ENCODE measurements at places on chromosomes 3 and 15.

DNA sequence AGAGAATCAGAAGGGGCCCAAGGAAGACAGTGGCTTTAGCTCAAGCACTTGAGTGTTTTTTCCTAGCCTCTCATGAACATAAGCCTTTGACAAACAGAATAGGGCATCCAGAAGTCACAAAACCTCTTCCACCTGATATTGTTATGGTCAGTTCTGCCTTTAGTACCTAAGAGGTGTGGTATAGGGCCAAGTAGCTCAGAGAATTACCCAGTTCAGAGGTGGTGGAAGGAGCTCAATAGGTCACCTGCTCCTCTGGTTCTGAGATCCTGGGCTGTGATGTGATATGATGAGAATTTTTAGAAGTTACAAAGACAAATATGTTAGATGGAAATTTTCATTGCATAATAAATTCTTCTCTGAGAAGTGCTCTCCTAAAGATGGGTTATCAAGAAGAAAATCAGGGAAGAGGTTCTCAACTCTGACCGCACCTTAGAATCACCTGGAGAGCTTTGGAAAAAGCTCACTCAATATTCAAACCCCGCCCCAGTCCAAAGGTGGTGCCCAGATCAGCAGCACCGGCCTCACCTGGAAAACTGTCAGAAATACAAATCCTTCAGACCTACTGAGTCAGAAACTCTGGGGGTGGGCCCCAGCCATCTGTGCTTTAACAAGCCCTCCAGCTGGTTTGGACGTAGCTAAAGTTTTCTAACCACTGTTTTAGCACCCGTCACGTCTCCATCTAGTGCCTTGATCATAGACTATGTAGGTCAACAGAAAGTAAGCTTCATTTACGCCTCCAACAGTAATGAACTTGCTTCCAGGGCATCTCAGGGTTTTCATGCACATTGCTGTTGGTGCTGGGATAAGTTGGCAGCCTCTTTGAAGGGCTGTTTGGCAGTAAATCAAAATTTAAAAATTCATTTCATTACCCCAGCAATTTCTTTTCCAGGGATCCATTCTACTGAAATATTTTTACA is 101.3 kb downstream of the MYH15 start:
- no peak for DNase-seq

GRCh38 chr3:183816681-183817510 is 8.5 kb downstream of the MAP6D1 start:
- no peak for DNase-seq

DNA sequence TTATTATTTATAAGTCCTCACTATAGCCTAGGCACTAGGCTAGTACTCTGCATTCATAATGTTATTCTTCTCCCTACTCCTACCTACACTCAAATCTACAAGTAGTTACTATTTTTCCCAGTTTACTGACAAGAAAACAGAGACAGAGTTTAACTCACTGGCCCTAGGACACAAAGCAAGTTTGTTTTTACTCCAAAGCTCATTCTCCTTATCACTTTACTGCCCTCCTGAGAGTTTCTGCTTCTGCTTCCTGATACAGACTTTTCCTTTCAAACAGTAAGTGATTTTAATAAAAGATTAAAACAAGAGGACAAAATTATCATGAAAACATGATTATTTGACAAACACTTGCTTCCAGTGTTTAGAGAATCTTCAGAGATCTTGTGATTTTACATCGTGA is 60.6 kb upstream of the CADPS start:
- no peak for DNase-seq

DNA sequence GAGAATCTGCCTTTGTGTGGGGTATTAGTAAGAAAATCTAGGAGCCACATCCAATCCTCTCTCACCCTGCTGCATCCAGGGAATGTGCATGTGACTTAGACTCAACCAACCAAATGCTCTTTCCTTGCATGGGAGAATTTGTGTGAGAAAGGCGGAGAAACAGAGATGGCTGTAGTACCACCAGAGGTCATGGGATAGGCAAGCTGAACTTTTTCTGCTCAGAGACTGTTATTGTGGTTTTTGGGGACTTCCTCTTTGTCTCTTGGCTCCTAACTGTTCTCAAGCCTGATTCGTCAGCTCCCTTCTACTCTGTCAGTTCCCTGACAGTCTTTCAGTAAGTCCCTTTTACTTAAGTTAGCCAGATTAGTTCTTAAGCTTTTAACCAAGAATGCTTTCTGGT is 2.6 kb upstream of the ZSCAN2 start:
- no peak for DNase-seq

GRCh38 chr15:66424963-66425612 is 38.4 kb downstream of the MAP2K1 start:
- DNase-seq, result no peak

- DNase-seq, result no peak
Observed at GRCh38 chr15:42687740-42688139, 49.2 kb downstream of the CDAN1 start.

DNA sequence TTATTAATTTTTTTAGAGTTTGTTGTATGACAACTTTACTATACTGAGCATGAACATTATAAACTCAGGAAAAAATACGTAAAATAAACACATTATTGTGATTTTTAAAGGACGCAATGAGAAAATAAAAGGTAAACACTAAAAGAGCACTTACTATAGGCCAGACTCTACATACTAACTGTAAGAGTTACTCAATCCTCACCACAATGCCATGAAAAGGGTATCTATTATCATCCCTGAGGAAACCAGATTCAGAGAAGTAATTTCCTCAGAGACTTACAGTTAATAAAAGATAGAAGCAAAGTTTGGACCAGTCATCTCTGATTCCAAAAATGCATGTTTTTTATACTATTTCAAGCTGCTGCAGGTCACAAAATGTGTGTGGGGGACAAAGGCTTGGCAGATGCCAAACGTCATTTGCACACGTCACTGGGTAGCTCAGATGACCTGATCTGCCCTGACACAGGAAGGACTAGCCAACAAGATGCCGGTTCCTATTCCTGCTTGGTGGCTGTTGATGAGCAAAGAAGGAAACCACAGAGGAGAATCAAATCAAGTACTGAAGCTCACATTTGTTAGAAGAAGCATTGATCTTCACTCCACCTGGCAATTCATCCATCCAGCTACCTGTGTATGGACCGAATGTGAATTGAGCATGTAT is 42.3 kb downstream of the KLHL6 start:
- DNase-seq, result no peak

DNA sequence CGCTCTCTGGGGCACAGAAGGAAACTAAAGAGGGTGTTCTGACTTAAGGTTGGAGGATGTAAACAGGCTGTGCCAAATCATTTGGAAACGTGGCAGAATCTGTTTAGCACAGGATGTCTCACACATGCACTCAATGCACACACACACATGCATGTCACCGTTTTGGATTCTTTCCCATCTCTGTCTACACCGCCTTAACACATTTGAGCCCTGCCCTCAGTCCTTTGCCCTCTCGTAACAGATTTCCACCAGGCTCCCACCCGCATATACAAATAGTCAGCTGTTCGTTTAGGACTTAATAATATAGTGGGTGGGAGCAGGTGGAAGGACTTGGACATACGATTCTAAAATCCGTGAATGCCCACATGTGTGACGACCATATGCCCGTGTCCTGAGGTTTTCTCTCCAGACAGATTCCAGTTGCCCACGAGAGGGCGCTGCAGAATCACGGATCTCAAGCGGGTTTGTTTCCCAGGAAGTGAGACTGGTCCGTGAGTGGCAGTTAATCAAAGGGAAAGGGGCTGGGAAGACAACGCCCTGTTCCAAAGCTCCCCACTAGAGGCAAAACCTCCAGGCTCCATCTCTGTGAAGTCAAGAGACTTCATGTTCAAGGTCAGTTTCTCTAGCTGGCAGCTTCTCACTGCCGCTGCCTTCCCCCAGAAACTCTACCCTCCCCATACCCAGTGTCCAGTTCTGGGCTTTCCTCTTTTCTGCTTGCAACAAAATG is 44.5 kb downstream of the NOX5 start:
- DNase-seq, result peak; percentile 69

- no peak for DNase-seq
Observed at GRCh38 chr15:67873777-67874176, 33.9 kb upstream of the RNU6-1 start.

- DNase-seq, result no peak
Observed at GRCh38 chr3:112137781-112138180, 4.7 kb upstream of the GCSAM start.

DNA sequence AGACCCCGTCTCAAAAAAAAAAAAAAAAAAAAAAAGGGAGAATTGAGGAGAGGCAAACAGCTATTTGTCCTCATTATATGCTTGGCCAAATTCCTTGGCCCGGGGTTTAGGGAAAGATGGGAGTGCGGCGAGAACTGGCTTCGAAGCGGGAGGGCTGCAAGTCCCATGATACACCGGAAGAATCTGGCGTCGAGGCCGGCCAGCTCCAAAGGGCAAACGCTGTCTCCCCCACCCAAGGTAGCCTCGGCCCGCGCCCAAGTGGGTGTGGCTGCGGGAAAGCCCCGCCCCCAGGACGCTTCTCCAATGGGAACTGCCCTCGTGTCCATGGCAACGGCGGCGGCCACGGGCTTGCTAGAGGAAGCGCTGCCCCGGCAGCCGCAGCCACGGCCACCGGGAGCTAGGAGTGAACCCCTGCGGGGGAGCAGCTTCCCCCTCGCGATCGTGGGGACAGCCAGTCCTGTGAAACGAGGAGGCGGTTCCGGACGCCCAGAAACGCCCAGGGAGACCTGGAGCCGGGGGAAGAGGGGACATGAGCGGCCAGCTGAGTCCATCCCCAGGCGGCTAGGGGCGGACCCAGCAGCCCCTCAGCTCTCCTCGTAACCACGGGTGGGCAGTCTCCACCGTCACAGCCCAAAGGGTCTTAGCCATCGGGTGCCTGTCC is at the start of gene TTLL13:
TTLL13 (plus strand) TSS at position 354 of the 661 bp plus-strand sequence. CDS start 1,075 bp downstream, outside the sequence.
- peak; percentile 31 for DNase-seq

- DNase-seq, result no peak
Observed at GRCh38 chr15:48001393-48002039, 119.3 kb upstream of the SLC24A5 start.

DNA sequence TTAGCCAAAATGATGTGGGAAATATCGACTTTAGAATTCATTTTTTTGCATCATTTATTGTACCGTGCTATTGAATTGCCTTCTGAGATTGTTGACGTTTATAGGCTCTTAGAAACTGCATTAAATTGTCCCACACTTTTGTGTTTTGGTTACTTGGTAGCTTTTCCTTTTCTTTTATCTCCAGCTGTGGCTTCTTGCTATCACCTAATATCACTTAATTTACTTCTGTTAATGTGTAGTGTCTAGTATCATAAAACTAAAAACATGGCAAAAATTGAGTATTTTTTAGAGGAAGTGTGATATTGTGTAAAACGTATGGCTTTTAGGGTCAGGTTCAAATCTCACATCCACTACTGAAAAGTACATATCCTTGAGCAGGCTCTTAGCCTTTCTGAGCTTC is 11.2 kb downstream of the TMOD3 start:
- DNase-seq, result no peak

GRCh38 chr3:80492162-80492561 is 724.4 kb upstream of the ROBO1 start:
- no peak for DNase-seq

- no peak for DNase-seq
Observed at GRCh38 chr3:97816811-97817210, 5.0 kb upstream of the CRYBG3 start.

GRCh38 chr15:90261811-90262210 is 3.7 kb upstream of the NGRN start:
- DNase-seq, result no peak

- no peak for DNase-seq
Observed at GRCh38 chr3:98588065-98588464, 5.3 kb downstream of the CPOX start.

DNA sequence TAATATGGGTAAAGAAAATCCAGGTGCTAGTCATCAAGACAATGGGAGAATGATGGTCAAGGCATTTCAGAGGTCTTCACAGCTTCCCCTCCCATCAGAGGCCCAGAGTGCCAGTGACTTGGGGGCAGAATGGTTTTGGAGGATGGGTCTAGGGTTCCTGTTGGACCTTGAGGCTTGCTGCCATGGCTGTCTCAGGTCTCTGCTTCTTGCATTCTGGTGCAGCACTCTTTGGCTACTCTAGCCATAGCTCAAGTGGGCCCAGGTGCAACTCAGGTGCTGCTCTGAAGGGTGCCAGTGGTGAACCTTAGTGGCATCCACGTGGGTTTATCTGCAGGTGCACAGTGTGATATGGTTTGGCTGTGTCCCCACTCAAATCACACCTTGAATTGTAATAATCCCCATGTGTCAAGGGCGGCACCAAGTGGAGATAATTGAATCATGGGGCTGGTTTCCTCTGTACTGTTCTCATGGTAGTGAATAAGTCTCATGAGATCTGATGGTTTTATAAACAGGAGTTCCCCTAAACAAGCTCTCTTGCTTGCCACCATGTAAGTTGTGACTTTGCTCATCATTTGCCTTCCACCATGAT is 48.5 kb upstream of the PEX5L start:
- DNase-seq, result no peak

GRCh38 chr3:56042326-56042951 is 425.8 kb downstream of the ERC2 start:
- DNase-seq, result no peak

- peak; percentile 77 for DNase-seq
Observed at GRCh38 chr3:48548729-48549705, 7.6 kb downstream of the PFKFB4 start.

GRCh38 chr15:68550498-68551295 is 28.1 kb upstream of the CORO2B start:
- peak; percentile 79 for DNase-seq

GRCh38 chr3:89364314-89364713 is 256.9 kb downstream of the EPHA3 start:
- DNase-seq, result no peak

DNA sequence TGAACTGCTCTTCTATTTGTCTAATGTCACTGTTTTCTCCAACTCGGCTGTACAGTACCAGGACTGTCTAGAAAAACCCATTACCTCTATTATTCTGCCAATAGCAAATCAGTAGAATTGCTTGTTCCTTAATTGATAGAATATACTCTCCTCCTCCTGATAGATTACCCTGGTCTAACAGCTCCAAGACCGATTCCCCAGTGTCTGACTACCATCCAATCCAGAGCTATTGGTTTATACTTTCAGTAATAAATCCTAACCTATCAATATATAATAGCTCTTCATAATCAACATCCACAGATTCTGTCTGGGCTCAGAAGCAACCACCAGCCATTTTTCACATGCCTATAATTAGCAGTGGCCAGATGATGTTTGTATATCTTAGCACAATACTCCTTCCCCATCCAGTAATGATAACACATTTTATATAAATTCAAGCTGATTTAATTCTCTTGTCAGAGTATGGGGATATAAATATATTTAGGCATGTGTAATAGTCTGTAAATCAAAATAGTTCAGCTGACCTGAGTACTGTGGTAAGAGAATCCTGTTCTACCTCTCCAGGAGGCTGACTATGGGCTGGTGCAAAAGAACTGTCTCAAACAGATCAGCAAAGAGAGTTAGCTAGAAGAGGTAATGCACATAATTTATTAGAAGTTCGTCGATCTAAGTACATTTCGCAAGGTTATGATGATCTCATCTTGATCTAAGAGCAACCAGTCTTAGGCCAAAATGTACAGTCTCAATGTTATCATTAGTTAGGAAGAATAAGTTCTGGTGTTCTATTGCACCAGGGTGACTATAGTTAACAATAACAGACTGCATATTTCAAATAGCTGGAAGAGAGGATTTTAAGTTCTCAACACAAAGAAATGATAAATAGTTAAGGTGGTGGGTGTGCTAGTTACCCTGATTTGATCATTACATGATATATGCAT is 193.4 kb downstream of the SHOX2 start:
- no peak for DNase-seq

- DNase-seq, result no peak
Observed at GRCh38 chr15:41961001-41961518, 11.3 kb downstream of the EHD4 start.

- no peak for DNase-seq
Observed at GRCh38 chr3:24678421-24678865, 183.8 kb upstream of the THRB start.

GRCh38 chr15:87827131-87827530 is 429.4 kb downstream of the NTRK3 start:
- no peak for DNase-seq

- no peak for DNase-seq
Observed at GRCh38 chr3:30550246-30550645, 56.2 kb upstream of the TGFBR2 start.

Data from activated naive CD4-positive, alpha-beta T cell (primary cell).